ENCODE measurements at places on chromosomes 12 and 14.

- no peak for DNase-seq
Measured at GRCh38 chr12:24991209-24992049, 42.5 kb upstream of the BCAT1 start.

DNA sequence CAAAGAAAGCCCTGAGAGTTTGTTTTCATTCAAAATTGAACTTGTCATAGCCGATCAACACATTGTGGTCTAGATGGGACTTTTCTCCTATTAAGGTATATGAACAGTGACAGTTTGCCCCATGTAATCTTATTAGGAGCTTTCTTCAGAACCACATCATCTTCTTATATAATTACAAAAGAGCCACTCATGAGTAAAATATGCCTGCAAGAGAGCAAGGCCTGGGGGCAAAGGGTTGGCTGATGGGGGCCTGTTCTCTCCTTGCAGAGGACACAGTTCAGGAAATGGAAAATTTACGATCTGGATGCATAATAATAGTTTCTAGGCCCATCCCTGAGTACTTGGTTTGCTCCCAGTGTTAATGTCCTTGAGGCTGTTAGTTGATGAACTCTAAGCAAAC is 87.8 kb downstream of the FLRT2 start:
- DNase-seq, result no peak

GRCh38 chr12:100987552-100988521 is 193.3 kb downstream of the ANO4 start:
- DNase-seq, result no peak

- DNase-seq, result no peak
Measured at GRCh38 chr14:66234411-66234810, 251.8 kb upstream of the CCDC196 start.

- DNase-seq, result no peak
Measured at GRCh38 chr12:71476513-71476912, 36.9 kb downstream of the LGR5 start.

DNA sequence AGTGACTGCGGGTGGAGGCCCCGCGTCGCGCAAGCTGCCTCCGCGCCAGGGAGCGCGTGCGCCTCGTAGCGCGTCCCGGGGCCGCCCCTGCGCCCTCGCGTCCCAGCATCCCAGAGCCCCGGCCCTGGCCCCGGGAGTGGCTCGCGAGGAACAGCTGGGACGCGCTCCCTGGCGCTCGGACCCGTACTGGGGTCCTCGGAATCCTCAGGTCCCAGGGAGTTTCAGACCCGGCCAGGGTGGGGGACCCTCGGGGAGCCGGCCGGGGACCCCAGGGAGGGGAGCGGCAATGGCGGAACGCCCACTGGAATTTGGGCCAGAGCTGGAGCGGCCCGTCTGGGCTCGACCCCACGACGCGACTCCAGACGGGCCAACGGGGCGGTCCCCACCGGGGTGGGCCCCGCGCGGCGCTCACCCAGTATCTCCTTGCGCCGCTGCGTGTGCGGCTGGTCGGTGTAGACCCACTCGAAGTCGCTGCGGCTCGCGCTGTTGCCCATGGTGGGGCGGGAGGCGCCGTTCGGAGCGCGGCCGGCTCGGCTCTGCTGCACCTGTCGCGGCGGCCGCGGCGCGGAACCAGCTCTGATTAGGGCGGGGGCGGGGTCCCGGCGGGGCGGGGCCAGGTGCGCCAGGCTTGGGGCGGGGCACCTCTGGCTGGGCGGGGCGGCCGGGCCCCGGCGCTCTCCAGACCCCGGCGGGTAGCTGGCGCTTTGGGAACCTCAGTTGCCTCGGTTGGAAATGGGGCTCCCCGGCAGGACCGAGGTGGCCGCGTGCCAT is at the start of gene DEGS2:
Gene DEGS2 (minus strand): TSS at position 552 of the 771 bp plus-strand sequence. CDS start 58 bp downstream, at position 494.
- DNase-seq, result peak; percentile 52

GRCh38 chr12:114671443-114672411 is 12.2 kb downstream of the TBX3 start:
- no peak for DNase-seq

GRCh38 chr14:105199093-105199492 is 18.0 kb upstream of the NUDT14 start:
- no peak for DNase-seq

GRCh38 chr12:49583366-49584094 is 15.6 kb upstream of the MCRS1 start:
- no peak for DNase-seq

DNA sequence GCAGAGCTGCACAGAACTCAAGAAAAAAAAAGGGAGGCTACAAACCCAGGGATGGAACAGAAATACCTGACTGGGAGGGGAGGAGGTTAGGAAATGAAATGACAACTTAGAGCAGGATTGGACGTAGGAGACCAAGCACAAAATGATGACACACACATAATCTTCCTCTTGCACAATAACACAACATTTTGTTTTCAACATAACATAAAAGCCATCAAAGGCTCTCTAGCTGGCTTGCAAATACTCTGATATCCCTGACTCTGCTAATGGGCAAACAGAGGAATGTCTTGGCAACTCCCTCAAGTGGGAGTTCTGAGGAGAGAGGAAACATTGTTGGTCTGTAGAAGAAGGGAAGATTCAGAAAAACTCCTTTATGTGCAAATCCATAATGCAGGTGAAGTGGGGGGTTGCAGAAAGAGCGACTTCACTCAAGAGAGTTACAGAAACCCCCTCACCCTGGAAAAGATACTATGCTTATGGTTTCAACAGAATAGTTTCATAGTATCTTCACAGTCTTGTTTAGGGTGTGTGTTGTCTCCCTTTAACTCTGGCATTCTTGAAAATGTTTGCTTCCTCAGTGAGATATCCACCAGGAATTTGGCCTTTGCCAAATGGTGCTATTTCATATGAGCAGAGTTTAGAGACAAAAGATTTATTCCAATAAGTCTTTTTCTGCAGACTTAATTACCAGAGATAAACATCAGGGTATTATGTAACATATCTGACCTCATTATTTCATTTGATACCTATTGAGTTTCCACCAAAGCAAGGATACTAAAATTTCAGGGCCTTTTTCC is 43.8 kb upstream of the LTBP2 start:
- DNase-seq, result no peak

DNA sequence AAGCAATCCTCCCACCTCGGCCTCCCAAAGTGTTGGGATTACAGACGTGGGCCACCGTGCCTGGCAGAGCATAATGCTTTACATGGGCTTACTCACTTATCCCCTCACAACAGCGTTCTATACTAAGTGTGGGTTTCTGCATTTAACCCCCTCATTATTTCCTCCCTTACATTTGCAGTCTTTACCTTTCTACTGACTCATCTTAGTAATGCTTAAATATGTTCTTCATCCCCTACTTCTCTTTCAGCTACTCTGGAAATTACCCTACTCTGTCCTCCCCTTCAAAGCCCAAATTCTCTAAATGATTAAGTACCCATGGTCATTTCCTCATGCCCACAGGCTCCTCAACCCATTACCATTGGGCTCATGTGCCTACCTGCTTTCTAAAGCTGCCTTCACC is 40.7 kb downstream of the NKX2-1 start:
- DNase-seq, result no peak

DNA sequence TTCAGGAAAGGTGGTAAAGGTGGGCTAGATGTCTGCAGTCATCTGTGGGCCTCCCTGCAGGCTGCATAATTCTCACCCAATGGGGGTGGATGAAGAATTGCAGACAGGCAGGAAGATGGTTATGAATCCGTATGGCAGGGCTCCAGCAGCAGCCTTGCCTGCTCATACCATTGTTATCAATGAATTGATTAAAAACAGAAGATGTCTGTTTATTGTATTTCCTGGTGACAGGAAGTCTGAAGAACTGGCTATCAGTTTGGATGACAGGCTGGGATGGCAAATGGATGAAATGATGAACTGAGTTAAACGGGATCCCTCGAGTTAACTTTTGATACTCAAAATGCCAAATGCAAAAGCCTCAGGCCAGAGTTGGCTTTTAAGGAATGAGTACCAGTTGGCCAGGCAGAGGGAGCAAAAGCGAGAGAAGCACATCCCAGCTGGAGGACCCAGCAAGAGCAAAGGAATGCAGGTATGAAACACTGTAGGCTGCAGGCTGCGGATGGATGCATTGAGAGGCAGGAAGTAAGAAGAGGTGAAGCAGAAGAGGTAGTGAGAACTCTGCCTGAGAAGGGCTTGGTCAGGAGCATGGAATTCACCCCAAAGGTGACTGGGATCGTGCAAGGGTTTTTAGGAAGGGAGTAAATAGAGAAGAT is 550.0 kb upstream of the TBX3 start:
- DNase-seq, result no peak

DNA sequence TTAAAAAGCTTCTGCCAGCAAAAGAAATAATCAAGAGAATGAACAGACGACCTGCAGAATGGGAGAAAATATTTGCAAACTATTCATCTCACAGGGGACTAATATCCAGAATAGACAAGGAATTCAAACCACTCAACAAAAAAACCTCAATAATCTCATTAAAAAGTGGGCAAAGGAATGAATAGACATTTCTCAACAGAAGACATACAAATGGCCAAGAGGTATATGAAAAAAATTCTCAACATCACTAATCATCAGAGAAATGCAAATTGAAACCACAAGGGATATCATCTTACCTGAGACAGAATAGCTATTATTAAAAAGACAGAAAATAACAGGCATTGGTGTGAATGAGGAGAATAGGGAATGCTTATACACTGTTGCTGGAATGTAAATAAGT is 270.0 kb downstream of the DACT1 start:
- DNase-seq, result no peak

DNA sequence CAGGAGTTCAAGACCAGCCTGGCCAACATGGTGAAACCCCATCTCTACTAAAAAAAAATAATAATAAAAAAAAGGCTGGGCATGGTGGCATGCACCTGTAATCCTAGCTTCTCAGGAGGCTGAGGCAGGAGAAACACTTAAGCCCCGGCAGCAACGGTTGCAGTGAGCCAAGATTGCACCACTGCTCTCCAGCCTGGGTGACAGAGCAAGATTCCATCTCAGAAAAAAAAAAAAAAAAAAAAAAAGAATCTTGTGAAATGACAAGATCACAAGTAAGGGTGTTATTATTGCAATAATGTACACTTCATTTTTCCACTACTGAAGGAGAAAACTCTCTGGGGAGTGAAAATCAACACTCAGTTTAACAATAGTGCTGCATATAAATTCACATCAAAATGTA is 8.8 kb upstream of the PTGR2 start:
- no peak for DNase-seq

GRCh38 chr14:50001151-50001998 is 108.5 kb downstream of the ARF6 start:
- peak; percentile 65 for DNase-seq

- no peak for DNase-seq
Measured at GRCh38 chr12:85363382-85364190, 83.6 kb downstream of the ALX1 start.

- DNase-seq, result no peak
Measured at GRCh38 chr12:25728056-25728595, 175.0 kb upstream of the LMNTD1 start.

DNA sequence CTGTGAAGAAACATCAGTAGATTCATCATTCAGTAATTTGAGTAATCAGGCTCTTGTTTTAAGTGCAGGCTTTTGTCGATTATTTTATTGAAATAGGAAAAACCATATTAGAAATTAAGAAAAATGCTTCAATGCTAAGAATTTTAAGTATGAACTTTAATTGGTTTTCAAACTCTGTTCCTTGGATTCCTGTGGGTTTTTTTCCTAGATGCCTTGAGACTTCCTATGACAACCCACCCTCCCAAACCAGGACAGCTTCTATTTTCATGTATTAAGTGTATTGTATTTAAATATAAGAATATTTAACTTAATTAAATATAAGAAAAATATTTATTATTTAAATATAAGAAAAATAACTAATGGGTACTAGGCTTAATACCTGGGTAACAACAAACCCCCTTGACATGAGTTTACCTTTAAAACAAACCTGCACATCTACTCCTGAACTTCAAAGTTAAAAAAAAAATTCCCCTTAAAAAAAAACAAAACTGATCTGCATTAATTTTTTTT is 3.0 kb downstream of the ARHGAP5 start:
- DNase-seq, result no peak

DNA sequence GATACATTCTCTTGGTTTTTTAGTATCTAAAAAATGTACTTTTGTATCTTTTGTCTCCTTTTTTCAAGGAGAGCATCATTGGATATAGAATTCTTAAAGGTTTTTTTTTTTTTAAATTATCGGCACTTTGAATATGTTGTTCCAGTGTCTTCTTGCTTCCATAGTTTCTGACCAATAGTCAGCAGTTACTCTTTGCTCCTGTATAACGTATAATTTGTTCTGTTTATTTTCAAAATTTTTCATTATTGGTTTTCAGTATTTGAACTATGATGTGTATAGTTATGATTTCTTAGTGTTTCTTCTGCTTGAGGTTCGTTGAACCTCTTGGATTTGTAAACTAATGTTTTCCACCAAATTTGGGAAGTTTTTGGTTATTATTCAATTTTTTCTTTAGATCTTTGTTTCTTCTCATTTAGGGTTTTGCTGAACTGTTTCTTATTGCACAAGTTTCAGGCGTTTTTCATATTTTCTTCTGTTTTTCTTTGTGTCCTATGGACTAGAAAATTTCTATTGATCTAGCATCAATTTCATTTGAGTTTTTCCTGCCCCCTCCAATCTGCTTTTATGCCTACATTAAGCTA is 93.9 kb downstream of the PLBD1 start:
- DNase-seq, result no peak

DNA sequence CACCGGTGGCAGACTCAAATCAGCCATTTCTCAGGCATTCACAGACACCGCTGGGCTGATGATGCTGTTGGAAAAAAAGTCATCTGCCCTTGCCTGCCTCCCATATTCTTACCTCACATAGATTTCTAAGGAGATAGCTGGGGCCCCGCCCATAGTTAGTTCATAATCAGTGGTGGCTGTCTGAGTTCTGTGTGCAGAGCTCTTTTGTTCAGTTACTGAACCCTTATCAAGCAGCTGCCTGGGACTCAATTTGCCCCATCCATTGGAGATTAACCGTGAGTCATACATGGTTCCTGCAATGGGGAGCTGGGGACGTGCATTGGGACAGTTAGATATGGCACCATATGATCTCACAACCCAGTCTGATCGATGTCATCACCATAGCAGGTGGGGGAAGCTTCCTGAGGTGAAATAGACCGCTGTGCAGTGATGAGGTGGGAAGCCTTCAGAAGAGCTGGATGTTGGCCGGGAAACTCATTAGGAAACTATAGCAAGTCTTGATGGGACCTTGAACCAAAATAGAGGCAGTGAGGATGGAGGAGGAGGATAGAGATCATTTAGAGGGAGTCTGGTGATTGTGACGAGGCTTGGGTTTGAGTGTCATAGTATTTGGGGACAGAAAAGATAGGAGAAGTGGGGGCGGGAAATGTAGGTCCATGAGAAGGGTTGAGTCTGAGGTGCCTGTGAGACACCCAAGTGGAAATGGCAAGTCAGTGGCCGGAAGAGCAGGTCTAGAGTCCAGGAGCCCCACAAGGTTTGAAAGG is 147.8 kb downstream of the GCH1 start:
- DNase-seq, result no peak

DNA sequence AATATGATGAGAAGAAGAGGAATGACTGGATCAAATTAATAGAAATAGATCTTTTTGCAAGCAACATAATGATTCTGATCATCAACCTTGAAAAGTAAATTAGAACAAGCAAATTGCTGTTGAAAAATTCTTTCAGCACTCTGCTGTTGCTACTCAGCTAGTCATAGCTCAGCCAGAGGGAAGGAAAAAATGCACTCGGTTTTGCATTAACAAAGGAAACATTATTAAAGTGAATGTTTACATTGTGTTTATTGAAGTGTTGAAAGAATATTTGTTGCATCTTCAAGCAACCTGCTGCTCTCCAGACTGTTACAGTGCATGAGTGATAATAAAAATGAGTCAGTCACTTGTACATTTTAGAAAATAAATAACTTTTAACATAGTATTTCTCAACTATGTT is 26.5 kb downstream of the AP5M1 start:
- DNase-seq, result no peak

Measured in activated CD4-positive, CD25-positive, alpha-beta regulatory T cell treated with anti-CD3 and anti-CD28 coated beads, Interleukin-2, amount 50 U/mL, for 72 hours (primary cell).